ENCODE measurements at places on chromosomes 13 and 19.

DNA sequence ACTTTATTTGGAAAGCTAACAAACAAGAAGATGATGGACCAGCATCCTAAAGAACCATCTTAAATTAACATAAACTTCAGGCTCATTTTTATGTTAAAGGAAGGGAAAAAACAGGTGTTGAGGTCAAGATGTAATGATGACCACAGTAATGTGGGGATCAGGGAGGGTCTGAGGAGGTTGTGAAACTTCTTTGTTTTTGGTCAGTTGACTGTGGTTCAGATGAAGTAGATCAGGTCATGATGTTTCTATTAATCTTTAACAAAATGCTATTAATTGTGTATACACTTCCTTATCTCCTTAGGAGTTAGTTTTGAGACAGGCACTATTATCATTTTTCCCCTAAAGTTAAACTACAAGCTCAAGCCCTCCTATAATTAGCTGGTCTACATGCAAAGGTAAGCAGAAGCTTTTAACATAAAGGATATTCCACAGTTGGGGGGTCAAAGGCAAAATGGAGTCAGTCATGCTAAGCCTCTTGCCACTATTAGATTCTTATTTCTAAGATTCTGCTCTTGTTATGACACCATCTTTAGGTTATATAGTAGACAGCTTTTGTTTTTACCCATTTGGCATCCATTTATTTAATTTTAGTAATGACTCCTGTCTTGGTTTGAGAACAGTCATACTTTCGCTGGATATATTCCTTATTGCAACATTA lies 800.1 kb upstream of the PCDH9 start:
- H3K27ac ChIP-seq = no peak overlapping the region
- no peaks in the 10 kb centered on the region for H3K27me3 ChIP-seq
- no peak for DNase-seq
- H3K4me1 ChIP-seq = no peaks in the 10 kb centered on the region
- no peak overlapping the region for H3K4me3 ChIP-seq

- DNase-seq = no peak
- H3K4me1 ChIP-seq = peaks cover 40% of the 10 kb centered on the region
- no peak overlapping the region for H3K4me3 ChIP-seq
- H3K27me3 ChIP-seq = no peaks in the 10 kb centered on the region
Measured at GRCh38 chr19:58350871-58351557, 2.3 kb downstream of the A1BG start.

GRCh38 chr13:30844548-30845296 lies 61.3 kb upstream of the MEDAG start:
- no peak overlapping the region for H3K4me3 ChIP-seq
- no peak for DNase-seq
- H3K4me1 ChIP-seq = peaks cover 7% of the 10 kb centered on the region
- no peaks in the 10 kb centered on the region for H3K36me3 ChIP-seq
- no peak overlapping the region for H3K27ac ChIP-seq

- H3K36me3 ChIP-seq = no peaks in the 10 kb centered on the region
- no peak overlapping the region for H3K4me3 ChIP-seq
- H3K27me3 ChIP-seq = no peaks in the 10 kb centered on the region
- no peak overlapping the region for H3K27ac ChIP-seq
- DNase-seq = no peak
Measured at GRCh38 chr13:46613409-46614049, 60.6 kb downstream of the LRCH1 start.

DNA sequence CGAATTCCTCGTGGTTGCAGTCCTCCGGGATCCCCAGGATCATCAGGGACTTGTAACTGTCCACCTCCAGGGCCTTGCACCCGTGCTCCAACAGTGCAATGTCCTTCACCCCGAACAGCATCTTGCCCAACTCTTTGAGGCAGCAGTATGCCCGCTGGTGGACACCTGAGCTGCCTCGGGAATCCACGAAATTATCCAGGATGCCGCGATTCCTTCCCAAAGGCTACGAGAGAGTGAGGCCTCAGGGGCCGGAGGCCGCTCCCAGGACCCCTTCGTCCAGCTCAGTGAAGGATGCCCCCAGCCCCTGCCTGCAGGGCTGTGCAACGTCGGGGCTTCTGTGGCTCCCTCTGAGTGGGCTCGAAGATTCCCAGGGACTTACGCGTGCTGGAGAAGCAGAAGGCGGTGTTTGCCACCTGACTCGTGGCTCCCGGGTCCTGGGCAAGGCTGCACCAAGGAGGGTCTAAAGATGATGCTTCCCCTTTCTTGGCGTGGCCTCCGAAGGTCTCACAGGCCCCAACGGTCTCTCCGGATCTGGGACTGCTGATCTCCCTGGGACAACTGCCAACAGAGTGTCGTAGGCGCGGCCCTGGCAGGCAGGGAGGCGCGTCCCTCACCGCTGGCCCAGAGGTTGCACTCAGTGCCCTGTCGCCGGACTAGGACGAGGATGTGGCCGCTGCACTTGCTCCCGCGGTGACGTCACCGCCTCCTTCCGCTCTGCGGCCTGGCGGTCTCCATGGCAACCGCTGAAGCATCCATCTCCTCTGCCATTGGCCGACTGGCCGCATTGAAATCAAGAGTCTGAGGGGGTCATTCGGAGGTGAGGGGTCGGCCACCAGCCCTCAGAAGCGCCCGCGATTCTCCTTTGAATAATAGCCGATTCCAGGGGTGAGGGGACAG lies at the start of gene PNMA8C:
TSS of gene PNMA8C (minus strand) at position 698 of the 897 bp plus-strand sequence. CDS start at position 121, 577 bp downstream.
- H3K4me3 ChIP-seq = peak within 1 kb of the TSS; percentile 27
- H3K27ac ChIP-seq = no peak within 1 kb of the TSS
- peaks cover 21% of the 10 kb centered on the region for H3K4me1 ChIP-seq
- DNase-seq = no peak
- no peaks in the 10 kb centered on the region for H3K36me3 ChIP-seq

GRCh38 chr13:51811046-51811445 lies 7.1 kb upstream of the DHRS12 start:
- H3K36me3 ChIP-seq = no peaks in the 10 kb centered on the region
- peaks cover 10% of the 10 kb centered on the region for H3K4me1 ChIP-seq
- H3K27me3 ChIP-seq = no peaks in the 10 kb centered on the region
- no peak overlapping the region for H3K27ac ChIP-seq
- no peak overlapping the region for H3K4me3 ChIP-seq

- no peaks in the 10 kb centered on the region for H3K4me1 ChIP-seq
- H3K4me3 ChIP-seq = no peak overlapping the region
- no peaks in the 10 kb centered on the region for H3K36me3 ChIP-seq
- no peak overlapping the region for H3K27ac ChIP-seq
- no peaks in the 10 kb centered on the region for H3K27me3 ChIP-seq
- no peak for DNase-seq
Measured at GRCh38 chr13:20964904-20965303, 62.4 kb upstream of the XPO4 start.

DNA sequence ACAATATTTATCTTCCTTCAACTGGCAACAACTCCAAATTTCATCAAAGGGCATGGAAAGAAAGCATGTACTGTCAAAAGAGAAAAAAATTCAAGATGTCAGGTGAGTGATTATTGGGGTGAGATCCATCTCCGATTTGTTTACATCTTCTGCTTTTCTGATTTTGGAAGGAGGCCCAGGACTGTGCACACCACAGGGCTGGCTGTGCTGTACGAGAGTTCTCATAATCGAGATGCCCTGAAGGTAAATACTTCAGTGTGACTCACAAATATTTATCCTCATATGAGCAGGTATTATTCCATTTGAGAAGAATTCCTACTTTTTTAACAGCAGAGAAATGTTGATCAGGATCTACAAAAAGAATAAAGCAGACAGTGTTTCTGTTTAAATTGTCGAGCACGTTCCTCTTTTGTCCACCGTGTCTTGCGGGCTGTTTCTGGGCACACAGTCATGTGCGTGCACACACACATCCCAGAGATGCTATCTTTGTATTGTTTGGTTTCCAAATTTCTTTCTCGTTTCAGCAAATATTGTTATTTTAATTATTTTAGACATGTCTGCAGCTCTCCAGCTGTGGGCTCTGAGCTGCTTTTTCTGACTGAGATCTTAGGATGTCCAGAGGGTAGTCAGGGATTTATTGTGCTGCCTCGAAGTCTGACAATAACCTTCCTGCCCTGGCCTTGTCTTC lies 103.8 kb downstream of the KL start:
- peaks cover 24% of the 10 kb centered on the region for H3K36me3 ChIP-seq
- H3K4me3 ChIP-seq = no peak overlapping the region
- H3K27ac ChIP-seq = no peak overlapping the region
- H3K27me3 ChIP-seq = no peaks in the 10 kb centered on the region

GRCh38 chr13:22454586-22454985 lies 726.2 kb upstream of the SGCG start:
- no peaks in the 10 kb centered on the region for H3K4me1 ChIP-seq
- no peak for DNase-seq
- H3K27ac ChIP-seq = no peak overlapping the region
- no peak overlapping the region for H3K4me3 ChIP-seq
- no peaks in the 10 kb centered on the region for H3K27me3 ChIP-seq
- no peaks in the 10 kb centered on the region for H3K36me3 ChIP-seq

- no peak for DNase-seq
- no peak overlapping the region for H3K27ac ChIP-seq
- no peak overlapping the region for H3K4me3 ChIP-seq
- H3K4me1 ChIP-seq = peaks cover 25% of the 10 kb centered on the region
- H3K36me3 ChIP-seq = no peaks in the 10 kb centered on the region
- H3K27me3 ChIP-seq = peaks cover 2% of the 10 kb centered on the region
Measured at GRCh38 chr19:18227781-18228271, 1.6 kb upstream of the PDE4C start.

DNA sequence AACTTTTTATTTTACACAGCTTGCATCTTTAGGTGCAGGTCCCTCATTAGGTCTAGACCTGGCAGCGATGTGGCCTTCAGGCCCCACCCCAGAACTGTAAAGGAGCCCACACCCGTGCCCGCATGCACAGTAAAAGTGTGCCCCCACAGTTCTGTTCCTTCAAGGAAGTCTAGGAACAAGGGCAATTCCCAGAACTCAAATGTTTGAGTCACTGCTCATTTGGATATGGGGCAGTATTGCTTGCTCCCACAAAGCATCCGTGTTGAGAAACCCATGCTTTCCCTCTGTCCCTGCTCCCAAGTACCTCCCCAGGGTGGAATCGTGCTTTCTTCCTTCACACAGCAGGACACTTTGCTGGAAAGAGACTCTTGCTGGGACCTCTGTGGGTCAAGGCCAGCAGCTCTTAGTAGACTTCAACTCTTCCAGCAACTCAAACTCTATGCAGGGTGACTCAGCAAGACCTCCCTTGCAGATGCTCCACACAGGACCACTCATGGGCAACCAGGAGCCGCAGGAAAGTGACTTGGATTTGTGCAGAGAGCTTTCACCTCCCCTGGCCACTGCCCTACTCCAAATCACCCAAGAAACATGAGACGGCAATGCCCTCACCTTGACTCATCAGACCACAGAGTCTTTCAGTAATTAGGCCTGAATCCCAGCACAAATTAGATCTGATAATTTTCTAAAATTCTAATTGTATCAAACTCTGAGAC lies 12.3 kb downstream of the SLC7A1 start:
- H3K27me3 ChIP-seq = no peaks in the 10 kb centered on the region
- H3K4me3 ChIP-seq = no peak overlapping the region
- DNase-seq = no peak

- no peak overlapping the region for H3K27ac ChIP-seq
- H3K36me3 ChIP-seq = no peaks in the 10 kb centered on the region
- peaks cover 21% of the 10 kb centered on the region for H3K4me1 ChIP-seq
- H3K4me3 ChIP-seq = no peak overlapping the region
- no peaks in the 10 kb centered on the region for H3K27me3 ChIP-seq
Measured at GRCh38 chr13:76825430-76825829, 60.8 kb downstream of the KCTD12 start.

DNA sequence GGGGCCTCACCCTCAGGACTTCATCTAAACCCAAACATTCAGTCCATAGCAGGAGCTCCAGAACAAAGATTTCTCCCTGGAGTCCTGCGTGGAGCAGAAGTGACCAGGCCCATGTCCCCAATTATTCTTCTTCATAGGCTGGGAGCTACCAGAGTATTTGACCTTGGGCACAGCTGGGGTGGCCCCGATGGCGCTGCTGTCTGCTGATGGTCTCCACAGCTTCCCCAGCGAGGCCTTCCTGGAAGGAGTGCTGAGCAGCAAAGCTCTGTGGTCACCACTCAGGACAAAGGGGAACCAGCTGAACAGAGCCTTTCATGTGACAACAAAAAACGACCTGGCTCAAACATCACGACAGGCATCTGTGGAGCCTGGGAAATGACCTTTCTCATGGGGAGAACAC lies 62.7 kb upstream of the ARGLU1 start:
- no peaks in the 10 kb centered on the region for H3K36me3 ChIP-seq
- peaks cover 11% of the 10 kb centered on the region for H3K4me1 ChIP-seq
- no peak overlapping the region for H3K4me3 ChIP-seq
- no peak overlapping the region for H3K27ac ChIP-seq

All from vagina (tissue), 2 donors.